ENCODE measurements at places on chromosomes 1 and 21.

- no peak for DNase-seq
Observed at GRCh38 chr1:156126043-156126629, 11.6 kb downstream of the LMNA start.

DNA sequence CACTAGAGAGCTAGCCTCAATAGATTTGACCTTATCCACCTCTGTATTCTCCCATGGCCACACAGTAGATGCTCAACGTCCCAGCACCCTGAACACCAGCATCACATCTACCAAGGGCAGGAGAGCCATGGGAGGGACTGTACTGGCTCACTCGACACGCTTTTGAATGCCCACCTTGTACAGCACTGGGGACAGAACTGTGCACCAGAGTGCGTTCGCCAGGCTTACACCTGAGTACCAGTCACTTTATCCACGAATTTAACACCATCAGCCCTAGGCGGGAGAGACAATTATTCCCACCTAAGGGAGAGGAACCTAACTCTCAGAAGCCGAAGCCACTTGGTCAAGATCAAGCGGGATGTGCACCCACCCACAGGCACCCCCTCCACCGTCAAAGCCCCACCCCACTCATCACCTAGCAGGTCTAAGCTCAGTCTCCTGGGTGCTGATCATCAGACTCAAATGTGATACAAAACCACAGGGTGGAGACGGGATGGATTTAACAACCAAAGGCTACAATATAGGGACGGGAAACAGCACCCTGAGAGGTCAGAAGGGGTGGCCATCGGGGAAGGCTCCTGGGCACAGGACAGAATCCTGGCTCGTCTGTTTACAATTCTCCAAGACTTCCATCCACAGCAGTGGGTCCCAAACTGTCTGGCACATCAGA is 110.5 kb downstream of the GLIS1 start:
- no peak for DNase-seq

GRCh38 chr1:216047811-216048572 is 375.3 kb downstream of the USH2A start:
- DNase-seq: no peak

DNA sequence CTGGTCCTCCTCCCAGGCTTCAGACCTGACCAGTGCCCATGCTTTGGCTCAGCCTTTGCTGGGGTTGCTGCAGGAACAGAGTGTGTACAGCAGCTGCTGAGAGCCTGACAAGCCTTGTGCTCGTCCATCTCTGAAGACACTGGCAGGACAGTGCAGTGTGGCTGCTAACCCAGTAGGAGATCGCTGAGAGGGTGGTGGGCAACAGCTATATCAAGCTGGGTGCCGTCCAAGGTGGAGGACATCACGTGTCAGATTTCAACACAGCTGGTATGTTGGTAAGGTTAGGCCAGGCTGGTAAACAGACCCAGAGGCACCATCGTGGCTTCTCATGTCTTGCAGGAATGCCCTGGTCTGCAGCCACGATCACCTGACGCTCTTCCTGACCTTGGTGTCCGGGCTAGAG is 17.9 kb upstream of the SLC25A34 start:
- no peak for DNase-seq

DNA sequence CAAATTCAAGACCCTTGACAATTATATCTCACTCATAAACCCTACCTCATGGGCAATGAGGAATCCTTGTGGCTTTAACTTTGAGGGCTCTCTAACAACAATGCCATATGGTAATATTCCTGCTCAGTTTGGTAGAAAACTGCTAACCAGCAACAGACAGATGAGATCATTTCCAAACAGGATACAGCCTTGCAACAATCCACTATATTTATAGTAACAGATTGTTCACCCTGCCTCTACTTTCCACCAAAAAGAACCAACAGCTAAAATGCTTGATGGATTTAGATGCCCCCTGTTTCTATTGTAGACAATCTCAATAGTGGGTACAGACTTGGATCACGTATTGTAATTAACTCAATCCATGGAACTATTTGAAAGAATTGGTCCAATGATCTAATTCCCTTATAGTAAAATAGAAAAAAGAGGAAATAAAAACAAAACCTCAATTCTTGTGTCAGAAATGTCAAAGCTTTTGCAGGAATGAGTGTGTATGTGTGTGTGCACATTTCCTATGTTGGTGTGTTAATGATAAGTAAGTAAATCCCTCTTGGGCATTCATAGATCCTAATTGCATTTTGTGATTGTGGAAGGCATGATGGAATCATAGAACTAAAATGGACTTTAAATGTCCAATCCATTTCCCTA is 100.0 kb upstream of the EDEM3 start:
- DNase-seq: peak; percentile 1

GRCh38 chr21:29245104-29245643 is 53.5 kb upstream of the BACH1 start:
- DNase-seq: no peak

- peak; percentile 60 for DNase-seq
Observed at GRCh38 chr1:29849038-29849750, 612.9 kb downstream of the PTPRU start.

GRCh38 chr1:12453400-12454343 is 164.3 kb downstream of the DHRS3 start:
- DNase-seq: no peak

DNA sequence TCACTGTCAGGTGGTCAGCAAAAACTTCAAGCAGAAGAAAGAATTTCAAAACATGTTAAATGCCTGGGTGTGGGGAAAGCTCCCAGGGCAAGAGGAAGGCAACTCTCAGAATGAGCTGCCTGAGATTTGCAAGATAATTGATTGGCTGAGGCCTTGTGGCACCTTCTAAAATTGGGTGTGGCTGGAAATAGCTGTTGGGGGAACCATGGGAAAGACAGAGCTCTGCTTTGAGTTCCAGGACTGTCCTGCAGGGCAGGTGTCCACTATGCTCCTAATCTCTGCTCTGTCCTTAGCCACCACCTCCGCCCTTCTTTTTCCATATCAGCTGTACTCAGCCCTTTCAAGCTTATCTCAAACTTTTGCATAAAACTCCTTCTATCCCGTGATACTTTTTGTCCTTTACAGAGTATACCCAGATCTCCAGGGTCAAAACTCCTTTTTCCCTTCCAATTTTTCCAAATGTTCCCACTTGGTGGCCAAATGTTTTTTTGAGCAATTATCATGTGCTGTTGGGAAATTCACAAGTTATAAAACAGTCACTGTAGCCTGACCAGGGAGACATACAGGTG is 23.8 kb upstream of the PPP2R5A start:
- no peak for DNase-seq

DNA sequence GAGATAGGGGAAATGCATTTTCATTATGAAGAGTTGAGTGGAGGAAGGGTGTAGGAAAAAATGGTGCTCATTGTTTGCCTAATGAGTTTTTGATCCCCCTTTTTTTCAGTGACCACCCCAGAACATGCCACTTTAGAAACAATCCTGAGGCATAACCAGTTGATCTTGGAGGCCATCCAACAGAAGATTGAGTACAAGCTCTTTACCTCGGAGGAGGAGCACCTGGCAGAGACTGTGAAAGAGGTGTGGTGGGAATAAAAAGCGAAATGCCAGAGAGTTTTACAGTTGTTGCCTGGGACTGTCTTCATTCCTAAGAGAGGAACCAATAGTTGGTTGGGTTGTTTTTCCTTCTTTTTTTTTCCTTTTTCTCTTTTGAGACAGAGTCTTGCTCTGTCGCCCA is 54.3 kb upstream of the EPHA8 start:
- DNase-seq: no peak

DNA sequence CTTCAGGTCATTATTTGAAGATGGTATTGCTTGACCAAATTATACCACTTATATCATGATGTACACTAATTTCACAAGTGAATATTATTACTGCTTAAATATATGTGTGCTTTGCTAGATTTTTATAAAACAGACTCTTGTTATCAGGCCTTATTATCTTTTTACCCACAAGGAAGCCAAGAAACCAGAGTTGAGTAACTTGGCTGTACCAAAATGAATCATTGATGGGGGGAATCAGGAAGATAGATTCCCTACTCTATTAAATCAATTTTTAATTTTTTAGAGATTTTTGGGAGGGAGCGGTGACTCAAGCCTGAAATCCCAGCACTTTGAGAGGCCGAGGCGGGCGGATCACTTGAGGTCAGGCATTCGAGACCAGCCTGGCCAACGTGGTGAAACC is 16.0 kb upstream of the SCCPDH start:
- DNase-seq: no peak

- DNase-seq: peak; percentile 79
Observed at GRCh38 chr1:44405031-44405797, at the start of gene RNF220. Gene RNF220, plus strand, starts transcription at chr1:44405255.

GRCh38 chr1:202069662-202070061 is 53.1 kb upstream of the GPR37L1 start:
- DNase-seq: peak; percentile 36

- DNase-seq: peak; percentile 93
Observed at GRCh38 chr21:31866077-31866511, 6.7 kb upstream of the HUNK start.

- DNase-seq: peak; percentile 84
Observed at GRCh38 chr1:121519042-121519755, 334.4 kb downstream of the SRGAP2C start.

DNA sequence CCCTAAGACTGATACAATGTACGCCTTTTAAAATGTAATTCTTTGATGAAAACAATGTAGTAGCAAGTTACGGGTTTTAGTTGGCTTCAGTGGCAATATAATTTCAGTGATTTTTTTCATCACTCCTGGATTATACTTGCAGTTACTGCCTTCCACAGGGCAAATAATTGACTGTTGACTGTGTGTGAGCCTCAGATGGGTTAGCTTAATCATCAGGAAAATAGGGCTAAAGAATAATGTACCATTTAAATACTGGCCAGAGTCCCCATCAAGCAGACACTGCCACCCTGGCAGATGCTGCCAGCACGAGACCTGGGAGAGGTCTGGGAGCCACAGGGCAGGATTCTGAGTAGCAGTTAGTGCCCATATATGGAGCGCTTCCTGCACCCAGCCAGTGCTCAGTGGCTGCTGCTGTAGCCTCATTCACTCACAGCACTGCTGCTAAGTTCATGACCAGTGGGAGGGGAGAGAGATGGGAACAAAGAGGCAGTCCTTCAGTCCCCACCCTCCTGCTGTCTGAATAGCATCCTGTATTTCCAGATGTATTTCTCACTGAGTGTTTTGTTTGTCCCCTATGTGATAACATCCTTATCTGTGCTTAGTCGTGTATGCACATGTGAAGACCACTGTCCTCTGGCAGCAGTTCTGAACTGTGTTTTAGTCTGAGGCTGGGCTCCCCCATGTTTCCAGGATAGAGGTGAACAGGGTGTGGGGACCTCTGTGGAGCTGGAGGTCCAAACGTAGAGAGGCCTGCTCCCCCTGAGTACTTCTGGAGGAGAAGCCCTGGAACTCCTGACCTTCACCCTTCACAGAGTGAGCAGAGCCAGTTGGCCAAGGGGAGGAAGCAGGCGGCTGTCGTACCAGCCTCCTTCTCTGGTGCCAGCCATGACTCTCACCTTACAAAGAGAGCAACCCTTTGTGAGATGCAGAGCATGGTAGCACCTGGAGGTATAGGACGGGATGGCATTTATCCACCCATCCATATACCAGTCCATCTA is 80.4 kb downstream of the ADARB1 start:
- peak; percentile 10 for DNase-seq

All from NCI-H524 (cell line).